Fibroblast of skin of right biceps (primary cell): ENCODE measurements at places on chromosomes 12 and 14.

DNA sequence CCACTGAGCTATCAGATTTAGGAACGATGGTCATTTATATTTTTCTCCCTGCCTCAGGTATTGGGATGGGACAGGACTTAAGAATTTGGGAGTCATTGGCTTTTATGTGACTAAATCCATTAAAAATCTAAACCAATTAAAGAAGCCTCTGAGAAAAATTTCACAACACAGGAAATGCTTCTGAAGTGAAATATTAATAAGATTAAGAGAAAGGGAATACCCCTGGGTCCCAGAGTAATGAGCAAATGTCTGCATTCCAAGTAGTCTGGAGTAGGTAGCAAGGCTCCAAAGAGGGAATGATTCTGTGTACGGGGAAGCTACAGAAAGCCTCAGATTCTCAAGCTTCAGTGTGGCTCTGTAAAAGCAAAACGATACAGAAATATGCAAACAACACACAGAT is 707 bp upstream of the MED6 start:
- DNase-seq = peak; percentile 72

DNA sequence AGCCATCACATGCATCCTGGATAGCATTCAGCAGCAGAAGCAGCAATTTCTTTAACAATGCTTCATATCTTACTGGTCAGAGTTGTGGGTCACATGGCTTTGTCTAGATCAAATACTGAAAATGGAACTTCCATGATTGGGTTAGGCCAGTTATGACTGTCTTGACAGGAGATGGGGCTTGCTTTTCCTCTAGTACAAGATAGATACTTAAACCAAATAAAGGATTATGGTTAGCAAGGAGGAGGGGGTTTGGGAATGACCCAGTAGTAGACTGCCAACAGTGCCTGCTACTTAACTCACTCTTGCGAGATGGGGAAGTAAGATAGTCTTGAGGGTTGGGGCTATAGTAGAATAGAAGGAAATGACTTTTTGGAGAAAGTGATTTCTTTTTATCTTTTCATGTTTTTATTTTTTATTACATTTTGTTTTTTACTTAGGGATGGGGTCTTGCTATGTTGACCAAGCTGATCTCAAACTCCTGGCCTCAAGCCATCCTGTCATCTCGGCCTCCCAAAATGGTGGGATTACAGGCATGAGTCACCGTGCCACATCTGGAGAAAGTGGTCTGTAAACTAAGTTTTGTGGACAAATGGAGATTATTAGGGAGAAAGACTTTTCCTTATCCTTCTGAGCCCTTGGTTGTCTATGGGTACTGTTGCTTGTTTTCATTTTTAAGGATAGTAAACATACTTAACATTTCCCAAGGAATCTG is 37.6 kb downstream of the WNK1 start:
- DNase-seq = no peak

DNA sequence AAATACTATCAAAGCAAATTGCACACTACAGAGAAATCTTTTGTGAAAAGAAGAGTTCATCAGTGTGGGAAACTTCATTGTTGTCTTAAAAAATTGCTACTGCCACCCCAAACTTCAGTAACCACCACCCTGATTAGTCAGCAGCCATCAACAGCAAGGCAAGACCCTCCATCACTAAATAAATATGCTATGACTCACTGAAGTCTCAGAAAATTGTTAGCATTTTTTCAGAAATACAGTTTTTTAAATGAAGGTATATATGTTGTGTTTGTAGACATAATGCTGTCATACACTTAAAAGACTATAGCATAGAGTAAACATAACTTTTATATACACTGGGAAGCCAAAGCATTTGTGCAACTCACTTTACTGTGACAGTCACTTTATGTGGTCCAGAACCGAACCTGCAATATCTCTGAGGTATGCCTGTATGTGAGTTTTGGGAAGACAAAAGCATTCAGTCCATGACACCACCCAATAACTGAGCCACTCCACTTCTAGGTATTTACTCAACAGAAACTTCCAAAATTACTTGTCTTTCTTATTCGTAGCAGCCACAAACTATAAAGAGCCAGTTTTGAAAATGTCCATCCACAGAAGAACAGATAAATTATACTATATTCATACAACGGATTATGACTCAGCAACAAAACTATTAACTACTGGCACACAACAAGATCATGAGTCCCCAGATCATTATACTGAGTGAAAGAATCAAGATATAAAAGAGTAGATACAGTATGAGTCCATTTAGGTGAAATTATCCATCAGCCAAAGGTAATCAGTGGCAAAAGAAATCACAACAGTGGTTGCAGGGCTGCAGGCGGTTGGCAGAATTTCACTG is 649.6 kb downstream of the BCL11B start:
- DNase-seq = peak; percentile 84

GRCh38 chr12:57899010-57899662 is 42.2 kb upstream of the ATP23 start:
- peak; percentile 68 for DNase-seq

GRCh38 chr14:52902971-52903619 is 47.8 kb downstream of the FERMT2 start:
- peak; percentile 61 for DNase-seq

DNA sequence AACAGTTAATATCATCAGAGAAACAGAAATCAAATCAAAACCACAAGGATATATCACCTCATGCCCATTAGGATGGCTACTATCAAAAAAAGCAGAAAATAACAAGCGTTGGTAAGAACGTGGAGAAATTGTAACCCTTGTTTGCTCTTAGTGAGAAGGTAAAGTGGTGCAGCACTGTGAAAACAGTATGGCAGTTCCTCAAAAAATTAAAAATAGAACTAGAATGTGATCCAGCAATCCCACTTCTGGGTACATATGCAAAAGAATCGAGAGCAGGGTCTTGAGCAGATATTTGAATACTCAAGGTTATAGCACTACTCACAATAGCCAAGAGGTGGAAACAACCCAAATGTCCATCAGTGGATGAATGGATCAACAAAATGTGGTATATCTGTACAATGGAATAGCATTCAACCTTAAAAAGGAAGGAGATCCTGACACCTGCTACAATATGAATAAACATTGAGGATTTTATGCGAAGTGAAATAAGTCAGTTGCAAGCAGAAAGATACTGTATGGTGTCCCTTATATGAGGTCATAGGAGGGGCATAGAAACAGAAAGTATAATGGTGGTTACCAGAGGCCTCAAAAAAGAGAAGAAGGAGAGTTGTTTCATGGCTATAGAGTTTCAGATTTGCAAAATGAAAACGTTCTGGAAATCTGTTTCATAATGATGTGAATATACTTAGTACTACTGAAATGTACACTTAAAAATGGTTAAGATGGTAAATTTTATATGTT is 131.0 kb upstream of the EEA1 start:
- no peak for DNase-seq

GRCh38 chr12:108495823-108496579 is 19.1 kb upstream of the FICD start:
- DNase-seq = no peak

- DNase-seq = no peak
These were observed 22.6 kb downstream of the BCL11B start for GRCh38 chr14:99249389-99249788.
